A549 (cell line): ENCODE measurements at places on chromosomes 11 and 22. TPM values are rescaled to one million over a fixed set of nuclear protein-coding genes. Genes with fewer than 3 reads are reported as not detected.

KDELR3 gene
- 11.0 to 14.2 TPM (median 12.2 TPM) in 3 replicates for polyA plus RNA-seq

SIK3 gene
- polyA plus RNA-seq: 7.3 to 9.0 TPM (median 8.7 TPM) in 3 replicates

ZBED5 gene
- 60.6 to 65.9 TPM (median 61.8 TPM) in 3 replicates for polyA plus RNA-seq

ARHGAP20 gene
- not detected in 3 replicates for polyA plus RNA-seq

OR51E1 gene
- polyA plus RNA-seq: not detected in 3 replicates

CHRM4 gene
- polyA plus RNA-seq: 0.28 to 0.38 TPM (median 0.29 TPM) in 3 replicates

ABCC8 gene
- polyA plus RNA-seq: 1.1 to 1.3 TPM (median 1.2 TPM) in 3 replicates

OR6A2 gene
- polyA plus RNA-seq: not detected in 3 replicates

TMEM9B gene
- 34.6 to 37.1 TPM (median 35.1 TPM) in 3 replicates for polyA plus RNA-seq

SLC36A4 gene
- polyA plus RNA-seq: 20.5 to 24.5 TPM (median 24.1 TPM) in 3 replicates

OR52E8 gene
- polyA plus RNA-seq: not detected in 3 replicates

CRACR2B gene
- polyA plus RNA-seq: 3.0 to 3.3 TPM (median 3.1 TPM) in 3 replicates

CLCF1 gene
- 31.0 to 37.1 TPM (median 36.0 TPM) in 3 replicates for polyA plus RNA-seq

SLC22A8 gene
- polyA plus RNA-seq: not detected in 3 replicates
